ENCODE measurements at places on chromosomes 7 and 10.

DNA sequence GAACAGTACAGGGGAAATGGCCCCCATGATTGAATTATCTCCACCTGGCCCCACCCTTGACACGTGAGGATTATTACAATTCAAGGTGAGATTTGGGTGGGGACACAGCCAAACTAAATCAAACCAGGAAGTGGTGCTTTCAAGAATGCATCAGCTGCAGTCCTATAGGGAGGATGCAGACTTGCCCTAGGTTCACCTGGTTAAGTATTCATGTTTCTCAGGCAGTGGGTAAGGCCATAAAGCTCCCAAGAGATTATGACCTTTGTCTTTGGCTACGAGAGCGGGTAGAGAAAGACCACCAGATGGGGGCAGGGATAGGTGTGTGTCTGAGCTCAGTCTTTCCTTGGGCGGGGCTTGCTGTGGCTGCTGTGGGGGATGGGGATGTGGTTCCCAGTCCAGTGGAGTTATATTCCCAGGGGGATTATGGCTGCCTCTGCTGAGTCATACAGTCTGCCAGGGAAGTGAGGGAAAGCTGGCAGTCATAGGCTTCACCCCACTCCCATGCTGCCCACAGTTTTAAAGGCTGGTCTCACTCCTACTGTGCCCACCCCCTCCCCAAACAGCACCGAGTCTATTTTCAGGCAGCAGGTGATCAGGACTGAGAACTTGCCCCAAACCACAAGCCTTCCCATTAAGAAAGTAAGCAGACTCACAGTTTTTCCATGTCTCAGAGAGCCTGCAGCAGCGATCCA, 8.4 kb upstream of the R3HCC1L start:
- no peak for DNase-seq

DNA sequence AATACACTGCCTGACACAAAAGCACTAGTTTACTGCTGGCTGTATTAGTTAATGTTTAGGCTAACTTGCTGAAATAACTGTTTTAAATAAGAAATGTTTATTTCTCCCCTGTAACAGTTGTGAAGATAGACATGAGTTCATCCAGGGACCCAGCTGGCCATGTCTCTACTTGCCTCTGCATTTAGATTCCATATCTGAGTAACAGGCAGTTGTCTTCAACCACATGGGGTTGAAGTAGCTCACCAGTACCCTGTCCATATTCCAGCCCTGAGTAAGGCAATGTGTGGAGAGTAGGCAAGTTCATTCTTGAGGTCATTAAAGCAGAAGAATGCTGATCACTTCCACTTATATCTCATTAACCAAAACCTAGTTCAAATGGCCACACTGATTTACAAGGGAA, 31.1 kb upstream of the RSBN1L start:
- DNase-seq = no peak

GRCh38 chr10:90923111-90923731, 2.3 kb upstream of the ANKRD1 start:
- DNase-seq = no peak

DNA sequence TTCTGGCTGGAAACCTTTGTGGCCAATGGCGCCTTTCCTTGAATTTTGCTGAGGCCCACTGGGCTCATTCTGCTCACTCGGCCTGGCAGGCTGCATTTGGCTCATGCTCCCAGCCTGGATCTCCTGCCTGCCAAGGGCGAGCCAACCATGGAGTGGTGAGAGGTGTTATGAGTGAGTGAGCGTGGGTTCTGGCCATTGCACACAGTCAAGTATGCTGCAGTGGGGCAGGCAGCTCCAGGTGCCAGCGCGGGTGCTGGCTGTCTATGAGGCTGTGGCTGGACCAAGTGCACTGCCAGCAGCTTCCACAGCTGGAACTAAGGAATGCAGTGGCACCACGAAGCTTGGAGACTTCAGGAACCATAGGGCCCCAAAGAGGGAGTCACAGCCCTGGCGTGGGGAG, 42.2 kb upstream of the TUBB8 start:
- no peak for DNase-seq

DNA sequence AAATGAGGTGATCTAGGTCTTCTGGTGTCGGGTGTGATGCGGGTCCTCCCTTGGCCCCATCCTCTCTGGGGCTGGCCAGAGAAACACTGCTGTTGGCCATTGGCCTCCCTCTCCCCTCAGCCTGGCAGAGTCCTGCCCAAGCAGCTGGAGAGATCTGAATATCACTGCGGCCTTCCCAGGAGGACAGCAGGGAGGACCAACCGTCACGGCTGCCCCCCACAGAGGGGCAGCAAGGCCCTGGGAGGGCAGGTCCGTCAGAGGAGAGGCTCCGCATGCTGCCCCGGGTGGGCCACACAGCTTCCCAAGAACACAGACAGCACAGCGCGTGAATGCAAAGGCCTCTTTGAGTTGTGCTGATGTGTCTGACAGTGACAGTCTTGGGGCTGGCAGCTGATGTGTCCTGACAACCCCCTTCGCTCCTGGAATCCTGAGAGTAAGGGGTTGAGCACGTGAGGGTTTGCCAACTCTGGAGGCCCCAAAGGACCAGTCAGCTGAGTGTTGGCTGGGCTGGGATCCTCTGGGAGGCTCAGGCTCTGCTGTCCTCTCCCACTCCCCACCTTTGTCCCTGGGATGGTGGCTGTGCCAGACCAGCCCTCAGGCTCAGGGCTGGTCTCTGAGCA, 132.5 kb upstream of the UNC5B start:
- DNase-seq = no peak

DNA sequence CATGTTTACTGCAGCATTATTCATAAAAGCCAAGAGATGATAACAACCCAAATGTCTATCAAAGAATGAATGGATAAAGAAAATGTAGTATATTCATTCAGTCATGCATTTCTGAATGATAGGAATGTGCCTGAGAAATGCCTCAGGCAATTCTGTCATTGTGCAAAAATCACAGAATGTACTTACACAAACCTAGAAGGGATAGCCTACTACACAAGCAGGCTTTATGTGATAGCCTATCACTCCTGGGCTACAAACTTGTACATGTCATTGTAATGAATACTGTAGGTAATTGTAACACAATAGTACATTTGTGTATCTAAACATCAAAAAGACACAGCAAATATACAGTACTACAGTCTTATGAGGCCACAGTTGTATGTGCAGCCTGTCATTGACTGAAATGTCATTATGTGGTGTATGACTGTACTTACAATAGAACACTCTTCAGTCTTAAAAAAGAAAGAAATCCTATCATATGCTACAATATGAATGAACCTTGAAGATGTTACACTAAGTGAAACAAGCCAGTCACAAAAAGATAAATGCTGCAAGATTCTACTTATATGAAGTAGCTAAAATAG, 141.8 kb upstream of the GPR22 start:
- no peak for DNase-seq

DNA sequence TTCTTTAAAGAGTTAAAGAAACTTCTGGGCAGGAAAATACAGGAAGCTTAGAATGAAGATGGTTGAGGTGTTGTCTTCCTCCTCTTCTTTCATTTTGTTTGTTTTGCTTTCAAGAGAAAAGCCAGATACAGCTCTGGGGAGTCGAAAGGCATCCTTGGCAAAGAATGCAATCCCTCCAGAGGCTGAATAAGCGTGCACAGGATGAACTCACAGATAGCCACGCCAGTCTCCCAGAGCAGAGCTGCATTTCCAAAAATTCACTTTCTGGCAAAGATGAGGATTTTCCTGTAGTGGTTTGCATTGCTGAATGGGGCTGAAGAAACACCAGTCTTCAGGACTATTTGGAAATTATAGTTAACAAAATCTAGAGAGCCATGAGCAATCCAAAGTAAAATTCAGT, 336.4 kb downstream of the NRG3 start:
- no peak for DNase-seq

DNA sequence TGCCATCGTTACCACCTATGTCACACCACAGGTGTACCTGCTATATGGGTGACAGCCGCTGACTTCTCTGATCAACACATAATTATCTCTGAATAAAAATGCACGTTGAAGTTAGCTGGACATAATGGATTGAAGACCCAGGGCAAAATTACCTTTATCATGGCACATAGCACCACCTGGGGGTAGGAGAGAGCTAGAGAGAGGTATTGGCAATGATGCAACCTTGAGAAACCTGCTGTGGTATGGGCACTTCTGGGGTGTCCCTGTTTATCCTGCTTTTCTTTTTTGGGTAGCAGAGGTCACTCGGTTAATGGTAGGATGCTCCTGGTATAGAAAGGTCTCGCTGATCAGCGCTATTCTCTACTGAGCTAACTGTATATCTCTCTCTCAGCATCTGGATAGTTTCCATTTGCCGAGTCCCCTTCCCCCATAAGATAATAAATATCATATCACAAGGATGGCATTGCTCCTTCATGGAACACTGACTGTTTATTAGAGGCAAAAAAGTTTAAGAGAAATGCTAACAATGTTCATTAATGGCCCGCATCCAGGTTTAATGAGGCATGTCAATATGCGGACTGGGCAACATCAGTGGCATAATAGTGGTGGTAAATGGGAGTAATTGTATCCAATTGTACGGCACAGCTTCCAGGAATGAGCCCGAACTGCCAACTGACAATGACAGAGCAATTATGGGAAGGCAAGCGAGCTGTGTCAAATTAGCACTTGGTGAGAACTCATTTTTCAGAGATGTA, 323.1 kb downstream of the TFEC start:
- no peak for DNase-seq

GRCh38 chr7:96819111-96819700, 109.6 kb upstream of the SEM1 start:
- DNase-seq = no peak

DNA sequence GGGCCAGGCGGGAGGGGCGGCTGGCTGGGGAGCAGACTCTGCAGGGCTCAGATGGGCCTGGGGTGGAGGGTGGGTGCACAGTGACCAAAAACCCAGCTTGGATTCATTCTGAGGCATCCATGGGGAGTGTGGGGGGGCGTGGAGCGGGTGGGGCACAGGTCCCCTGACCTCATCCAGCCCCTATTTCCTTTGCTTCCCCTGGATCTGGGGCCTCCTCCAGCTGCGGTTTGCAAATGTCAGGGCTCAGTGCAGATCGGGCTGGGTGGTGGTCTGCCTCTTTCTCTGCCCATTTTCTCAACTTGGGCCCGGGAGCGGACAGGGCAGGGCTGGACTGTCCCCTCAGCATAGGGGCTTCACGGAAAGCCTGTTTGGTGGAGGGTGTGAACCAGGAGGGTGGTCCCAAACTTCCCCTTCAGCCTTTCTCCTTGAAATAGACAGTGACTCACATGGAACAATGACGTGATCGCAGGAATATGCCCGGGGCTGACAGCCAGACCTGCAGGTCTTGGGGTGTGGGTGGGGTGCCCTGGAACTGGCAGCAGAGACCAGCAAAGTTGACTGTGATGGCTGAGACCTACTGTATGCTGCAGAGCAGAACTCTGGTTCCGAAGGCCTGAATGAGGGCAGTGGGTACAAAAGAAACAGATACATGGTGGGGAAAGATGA, 72.9 kb upstream of the PODXL start:
- DNase-seq = no peak

- DNase-seq = no peak
These were observed 36.2 kb upstream of the PITRM1 start for GRCh38 chr10:3208481-3209406.

DNA sequence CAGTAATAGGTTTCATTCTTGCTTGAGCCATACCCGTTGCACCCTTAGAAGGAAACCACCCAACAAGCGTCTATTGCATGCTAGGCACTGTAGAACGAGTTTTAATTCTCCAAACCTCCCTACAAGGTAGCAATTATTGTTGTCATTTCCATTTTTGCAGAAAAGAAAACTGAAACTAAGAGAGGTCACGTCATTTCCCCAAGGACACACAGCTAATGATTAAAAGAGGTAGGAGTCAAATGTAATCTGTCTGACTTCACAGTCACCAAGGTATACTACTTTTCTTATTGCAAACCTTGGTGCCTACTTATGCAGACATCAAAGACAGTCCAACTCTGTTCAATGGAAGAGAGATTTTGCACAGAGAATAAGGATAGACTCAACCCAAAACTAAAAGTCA, 49.1 kb upstream of the C1QL3 start:
- DNase-seq = no peak

DNA sequence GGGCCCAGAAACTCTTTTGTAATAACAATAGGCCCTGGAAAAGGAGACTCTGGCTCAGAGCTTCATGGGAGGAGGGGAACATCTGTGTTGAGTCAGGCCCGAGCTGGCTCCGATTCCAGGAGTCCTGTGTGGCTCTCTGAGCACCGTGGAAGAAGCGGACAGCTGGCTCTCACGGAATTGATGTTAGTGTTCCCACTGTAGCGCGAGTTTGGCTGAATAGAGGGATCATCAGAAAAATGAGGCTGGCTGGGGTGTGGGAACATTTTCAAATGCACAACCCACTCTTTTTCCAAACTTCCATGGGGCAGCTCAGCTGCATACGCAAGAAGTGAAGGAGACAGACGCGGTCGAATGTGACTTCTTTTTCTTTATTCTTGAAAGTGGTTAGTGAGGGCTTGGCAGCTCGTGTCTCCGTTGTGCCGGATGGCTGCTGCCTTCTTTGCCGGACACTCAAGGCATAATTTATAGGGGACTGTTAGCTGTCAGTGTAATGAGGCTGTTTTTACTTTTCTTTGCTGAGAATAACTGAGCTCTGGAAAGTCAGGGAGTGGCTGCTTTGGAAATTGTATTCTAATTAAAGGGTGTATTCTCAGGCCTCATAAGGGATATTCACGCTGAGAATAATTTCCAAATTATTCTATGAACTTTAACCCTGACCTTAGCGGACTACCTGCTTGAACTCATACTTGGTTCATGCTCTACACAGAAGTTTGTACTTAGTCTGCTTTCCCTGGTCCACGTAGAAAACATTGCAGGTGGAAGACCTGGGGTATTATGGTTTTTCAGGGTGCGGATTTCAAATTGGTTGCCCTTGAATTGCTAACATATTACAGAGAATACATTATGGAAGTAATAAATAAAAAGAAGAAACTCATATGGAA, 23.1 kb downstream of the MDFIC start:
- no peak for DNase-seq

DNA sequence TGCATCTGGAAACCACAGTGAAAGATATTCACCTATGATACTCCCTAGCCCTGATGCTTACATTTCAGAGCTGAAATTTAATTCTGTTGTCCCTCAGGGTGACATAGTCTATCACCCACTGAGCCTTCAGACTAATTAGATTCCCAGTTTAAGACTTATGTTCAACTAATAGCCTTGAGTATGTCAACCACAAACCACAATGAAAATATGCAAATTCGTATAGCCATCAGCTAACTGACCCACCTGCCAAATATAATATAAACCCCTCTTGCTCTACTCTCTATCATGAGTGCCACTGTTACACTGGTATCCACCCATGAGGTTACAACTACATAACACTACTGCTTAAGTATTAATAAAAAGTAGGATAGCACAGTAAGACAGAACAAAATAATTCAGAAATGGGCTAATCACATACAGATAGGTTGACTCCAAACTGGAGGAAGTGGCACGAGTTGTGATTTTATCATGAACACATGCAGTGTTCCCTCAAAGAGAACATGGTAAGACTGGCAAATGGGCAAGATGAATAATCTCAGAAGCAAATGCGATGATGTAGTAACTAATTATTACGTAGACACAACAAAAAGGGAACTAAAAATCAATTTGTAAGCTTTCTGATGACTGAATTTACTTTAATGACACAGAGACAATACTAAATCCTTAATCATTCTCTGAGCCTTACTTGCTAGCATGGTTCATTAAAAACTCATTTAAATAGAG, 290.6 kb downstream of the PARD3 start:
- DNase-seq = no peak

GRCh38 chr10:79073784-79074432, 5.1 kb downstream of the ZMIZ1 start:
- no peak for DNase-seq
